Esophagus muscularis mucosa (tissue), 4 donors: ENCODE measurements at places on chromosomes 7 and 10. TPM values are rescaled to one million over a fixed set of nuclear protein-coding genes. Genes with fewer than 3 reads are reported as not detected.

DNA sequence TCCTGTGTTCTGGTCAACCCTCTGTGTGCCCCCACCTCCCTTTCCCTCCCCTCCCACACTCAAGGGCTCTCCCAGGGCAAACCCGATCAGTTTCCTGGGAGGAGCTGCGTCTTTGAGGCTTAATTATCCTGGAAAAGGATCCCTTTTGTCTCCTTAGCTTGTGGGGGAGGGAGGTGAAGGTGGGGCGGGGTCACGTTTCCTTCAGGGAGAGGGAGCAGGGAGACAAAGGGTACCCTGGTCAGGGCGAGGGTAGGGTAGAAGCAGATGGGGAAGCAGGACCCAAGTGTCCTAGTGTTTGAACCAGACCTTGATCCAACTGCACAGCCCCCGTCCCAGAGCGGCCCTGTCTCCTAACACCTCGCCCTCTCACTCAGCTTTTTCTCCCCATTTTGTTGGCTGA lies 90.1 kb downstream of the HIF1AN start:
- DNase-seq, result no peak

GRCh38 chr10:11837372-11838161 lies 14.4 kb downstream of the PROSER2 start:
- no peak for DNase-seq

The PTF1A gene
- not detected for total RNA-seq

The ASB13 gene
- 18.5 TPM for total RNA-seq

- DNase-seq, result no peak
These were observed 81.0 kb upstream of the PRSS58 start for GRCh38 chr7:142338633-142339501.

- DNase-seq, result no peak
These were observed 96.1 kb downstream of the ATE1 start for GRCh38 chr10:121831777-121832176.

GRCh38 chr10:91012502-91012901 lies 91.6 kb upstream of the ANKRD1 start:
- no peak for DNase-seq

The TCTN3 gene
- total RNA-seq, result 15.4 TPM

- no peak for DNase-seq
These were observed 118.0 kb downstream of the PRKAG2 start for GRCh38 chr7:151758622-151759540.

GRCh38 chr10:77974396-77975074 lies 48.0 kb upstream of the DLG5 start:
- no peak for DNase-seq

- DNase-seq, result no peak
These were observed 79.2 kb downstream of the NKX6-2 start for GRCh38 chr10:132706701-132707100.

DNA sequence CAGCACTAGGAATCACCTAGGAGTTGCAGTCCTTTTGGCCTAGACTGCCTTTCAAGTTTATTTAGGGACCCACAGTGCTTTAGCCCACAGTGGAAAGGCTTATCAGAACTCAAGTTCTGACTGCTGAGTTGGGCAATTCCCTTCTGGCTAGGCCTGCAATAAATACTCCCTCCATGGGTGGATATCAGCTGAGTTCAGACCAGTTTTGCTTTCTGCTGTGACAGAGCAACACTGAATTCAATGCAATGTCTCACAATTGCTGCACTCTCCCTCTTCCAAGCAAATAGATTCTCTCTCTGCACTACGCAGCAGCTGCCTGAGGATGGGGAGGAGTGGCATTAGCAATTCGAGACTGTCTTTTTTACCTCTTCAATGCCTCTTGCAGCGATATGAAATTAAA lies 1153.3 kb downstream of the SORCS1 start:
- DNase-seq, result no peak

The CH25H gene
- total RNA-seq, result 2.1 TPM

DNA sequence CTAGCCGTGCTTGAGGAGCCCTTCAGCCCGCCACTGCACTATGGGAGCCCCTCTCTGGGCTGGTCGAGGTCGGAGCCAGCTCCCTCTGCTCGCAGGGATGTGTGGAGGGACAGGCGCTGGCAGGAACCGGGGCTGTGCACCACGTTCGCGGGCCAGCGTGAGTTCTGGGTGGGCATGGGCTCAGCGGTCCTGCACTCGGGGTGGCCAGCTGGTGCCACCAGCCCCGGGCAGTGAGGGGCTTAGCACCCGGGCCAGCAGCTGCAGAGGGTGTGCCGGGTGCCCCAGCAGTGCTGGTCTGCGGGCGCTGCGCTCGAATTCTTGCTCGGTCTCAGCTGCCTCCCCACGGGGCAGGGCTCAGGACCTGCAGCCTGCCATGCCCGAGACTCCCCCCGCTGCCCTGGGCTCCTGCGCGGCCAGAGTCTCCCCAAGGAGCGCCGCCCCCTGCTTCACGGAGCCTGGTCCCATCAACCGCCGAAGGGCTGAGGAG lies 90.8 kb upstream of the NRG3 start:
- no peak for DNase-seq
